ENCODE measurements at places on chromosomes 6 and 20.

DNA sequence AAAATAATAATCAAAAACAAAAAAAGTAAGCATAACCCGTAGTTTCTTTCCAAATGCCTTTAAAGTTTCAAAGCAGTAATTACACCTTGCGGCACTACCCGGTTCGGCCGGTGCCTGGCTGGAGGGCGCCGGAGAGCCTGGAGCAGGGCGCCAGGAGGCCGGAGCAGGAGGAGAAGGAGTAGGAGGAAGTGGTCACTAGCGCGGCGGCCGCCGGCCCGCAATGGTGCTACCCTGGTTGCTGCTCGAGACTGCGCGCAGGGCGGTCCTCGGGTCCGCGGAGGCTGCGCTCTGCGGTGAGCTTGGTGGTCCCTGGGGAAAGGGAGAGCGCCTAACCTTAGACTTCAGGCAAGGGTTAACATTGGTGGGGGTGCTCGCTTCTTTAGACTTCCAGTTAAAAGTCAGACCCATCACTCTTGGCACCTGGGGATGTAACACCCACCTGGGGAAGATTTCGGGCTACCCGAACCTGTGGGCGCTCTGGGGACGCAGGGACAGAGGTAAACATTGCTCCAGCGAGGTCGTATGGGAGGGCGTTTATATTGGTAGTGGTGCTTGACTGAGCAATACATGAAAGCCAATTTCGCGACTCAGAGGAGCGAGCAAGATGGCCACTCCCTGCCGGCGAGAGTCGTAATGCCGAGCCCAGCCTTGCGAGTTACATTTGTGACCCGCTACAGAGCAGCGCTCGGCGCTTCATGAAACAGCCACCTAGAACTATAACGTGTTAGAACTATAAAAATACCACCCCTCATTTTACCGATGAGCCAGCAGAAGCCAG lies 5.8 kb upstream of the USP45 start:
- peak; percentile 80 for DNase-seq

- no peak for DNase-seq
These were observed 62.6 kb downstream of the BACH2 start for GRCh38 chr6:90233994-90234393.

GRCh38 chr6:26404546-26404945 lies 2.5 kb downstream of the BTN3A1 start:
- no peak for DNase-seq

DNA sequence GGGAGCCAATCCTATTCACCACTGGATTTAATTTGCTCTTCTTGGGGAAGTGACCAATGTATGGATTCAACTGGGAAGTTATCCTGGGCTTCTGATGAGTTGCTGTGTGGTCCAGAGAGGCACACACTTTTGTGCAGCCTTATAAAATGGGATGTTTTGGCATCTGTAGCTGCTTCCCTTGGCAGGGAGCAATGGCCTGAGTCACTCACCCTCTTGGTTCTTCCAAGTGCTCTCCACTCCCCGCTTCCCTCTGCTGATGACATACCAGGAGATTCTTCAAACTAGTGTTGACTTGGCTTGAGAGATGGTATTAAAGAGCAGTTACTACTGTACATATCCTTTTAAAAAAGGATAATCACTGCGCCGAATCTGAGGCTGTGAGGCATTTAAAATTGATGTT lies 105.8 kb downstream of the JARID2 start:
- no peak for DNase-seq

- DNase-seq, result no peak
These were observed 63.4 kb upstream of the ENPP5 start for GRCh38 chr6:46234156-46234556.

- DNase-seq, result no peak
These were observed 26.3 kb upstream of the DNAAF9 start for GRCh38 chr20:3433744-3434143.

- DNase-seq, result no peak
These were observed 61.1 kb upstream of the GLP1R start for GRCh38 chr6:38987503-38987902.

DNA sequence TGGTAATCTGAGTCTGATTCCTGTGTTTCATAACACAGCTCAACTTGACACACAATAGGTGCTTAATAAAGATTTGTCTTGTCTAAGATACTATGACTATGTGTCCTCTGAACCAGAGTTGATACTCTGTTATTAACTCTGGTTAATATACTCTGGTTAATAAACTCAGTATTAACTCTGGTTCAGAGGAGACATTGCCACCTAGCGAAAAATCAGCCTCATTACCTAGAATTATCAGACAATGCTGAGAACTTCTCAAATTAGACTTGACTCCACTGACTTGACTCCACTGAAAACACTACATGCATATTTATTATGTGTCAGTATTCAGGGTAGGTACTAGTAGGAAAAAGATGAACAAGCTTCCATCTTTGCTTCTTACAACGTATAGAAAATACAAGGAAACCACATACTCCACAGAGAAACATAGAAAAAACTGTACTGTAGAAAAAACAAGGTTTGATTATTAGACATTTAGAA lies 73.9 kb downstream of the AHI1 start:
- peak; percentile 38 for DNase-seq

DNA sequence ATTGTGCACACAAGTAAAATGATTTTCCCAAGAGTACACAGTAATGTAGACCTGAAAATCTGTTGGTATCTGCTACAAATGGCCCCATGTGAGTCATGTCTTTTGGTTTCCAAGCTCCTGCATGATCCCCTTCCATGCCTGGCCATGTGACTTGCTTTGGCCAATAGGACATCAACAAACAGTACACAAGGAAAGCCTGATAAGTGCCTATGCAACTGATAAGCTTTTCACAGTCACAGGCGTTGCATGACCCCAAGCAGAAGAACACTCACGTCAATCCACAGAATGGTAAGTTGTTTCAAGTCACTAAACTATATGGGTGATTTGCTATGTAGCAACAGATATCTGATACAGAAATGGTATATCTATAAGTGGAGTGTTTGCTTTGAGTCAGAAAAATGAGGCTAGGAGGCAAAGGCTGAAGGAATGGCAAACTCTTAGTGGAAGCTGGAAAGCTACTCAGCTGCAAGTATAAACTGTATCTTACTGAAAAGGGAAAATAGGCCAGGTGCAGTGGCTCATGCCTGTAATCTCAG lies 160.1 kb upstream of the BEND3 start:
- no peak for DNase-seq

DNA sequence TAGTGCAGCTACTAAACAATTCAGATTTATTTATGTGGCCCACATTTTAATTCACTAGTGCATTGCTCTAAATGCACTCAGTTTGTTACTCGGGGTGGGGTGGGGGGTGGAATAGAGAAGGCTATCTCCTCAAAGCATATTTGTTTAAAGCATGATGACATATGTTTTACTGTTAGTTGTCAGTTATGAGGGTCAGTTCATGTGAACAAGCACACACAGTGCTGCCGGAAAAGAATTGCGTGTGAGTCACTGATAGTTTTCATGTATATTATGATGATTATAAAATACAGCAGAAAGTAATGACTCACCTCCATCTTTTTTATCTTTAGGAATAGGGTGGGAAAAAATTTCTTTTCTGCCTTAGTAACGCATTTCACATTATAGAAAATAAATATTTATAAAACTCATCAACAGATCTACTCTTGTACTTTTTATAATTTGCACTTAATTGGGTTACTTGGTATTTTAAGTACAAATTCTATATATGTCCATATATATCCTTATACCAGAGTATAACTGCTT lies 42.2 kb upstream of the STXBP5 start:
- peak; percentile 51 for DNase-seq

DNA sequence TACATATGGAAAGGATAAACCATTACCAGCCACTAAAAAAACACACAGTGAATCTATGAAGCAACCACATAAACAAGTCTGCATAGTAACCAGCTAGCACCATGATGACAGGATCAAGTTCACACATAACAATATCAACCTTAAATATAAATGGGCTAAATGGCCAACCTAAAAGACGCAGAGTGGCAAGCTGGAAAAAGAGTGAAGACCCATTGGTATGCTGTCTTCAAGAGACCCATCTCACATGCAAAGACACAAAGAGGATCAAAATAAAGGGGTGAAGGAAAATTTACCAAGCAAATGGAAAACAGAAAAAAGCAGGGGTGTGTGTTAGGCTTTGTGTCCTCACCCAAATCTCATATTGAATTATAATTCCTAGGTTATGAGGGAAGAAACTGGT lies 909.2 kb downstream of the EPHA7 start:
- no peak for DNase-seq

- no peak for DNase-seq
These were observed 10.1 kb upstream of the SIRPD start for GRCh38 chr20:1567392-1568162.

DNA sequence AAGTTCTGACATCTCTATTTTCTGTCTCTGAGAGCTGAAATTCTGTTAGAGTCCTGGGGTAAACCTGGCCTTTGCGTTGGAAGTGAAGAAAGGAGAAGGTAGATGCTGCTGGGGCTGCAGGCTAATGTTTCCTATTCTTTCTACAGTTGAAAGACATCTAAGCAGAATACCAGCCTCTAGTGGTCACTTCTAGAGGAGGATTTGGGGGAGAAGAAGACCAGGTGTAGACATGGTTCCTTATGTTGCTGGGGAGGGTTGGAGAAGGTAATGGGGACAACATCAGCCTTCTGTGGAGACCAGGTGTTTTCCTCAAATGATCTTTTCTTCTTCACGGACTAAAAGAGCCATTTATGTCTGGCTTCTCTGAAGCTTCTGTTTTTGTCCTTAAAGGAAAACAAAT lies 62.6 kb downstream of the BTBD3 start:
- peak; percentile 11 for DNase-seq

DNA sequence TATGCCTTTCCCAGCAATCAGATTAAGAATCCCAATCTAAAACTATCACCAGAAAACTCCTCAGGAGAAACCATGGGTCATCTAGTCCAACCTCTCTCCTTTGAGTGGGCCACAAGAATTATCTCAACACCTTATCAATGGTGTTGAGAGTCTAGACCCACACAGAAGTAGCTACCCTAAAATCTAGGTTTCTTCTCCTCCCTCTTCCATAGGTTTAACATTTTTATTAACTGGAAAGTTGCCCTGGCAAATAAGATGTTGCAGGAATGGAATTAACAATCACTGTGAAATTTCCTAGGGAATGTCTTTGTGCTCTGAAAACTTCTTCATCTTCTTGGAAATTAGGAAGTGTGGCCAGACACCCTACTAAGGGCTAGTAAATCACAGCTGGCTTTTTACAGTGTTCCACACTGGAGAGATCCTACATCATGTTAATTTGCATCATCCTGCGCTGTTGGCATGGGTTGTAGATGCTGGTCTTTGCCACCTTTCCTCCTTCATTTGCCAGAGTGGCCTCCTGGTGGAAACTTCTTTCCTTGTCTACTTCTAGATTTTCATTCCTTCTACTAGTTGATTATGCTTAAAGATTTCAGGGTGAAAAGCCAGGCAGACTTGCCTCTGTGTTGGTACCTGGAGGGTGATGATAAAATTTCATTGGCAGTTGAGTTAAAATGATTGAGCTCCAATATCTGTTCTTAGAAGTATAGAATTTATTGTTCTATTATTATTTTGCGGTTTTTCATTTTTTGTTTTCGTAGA lies 2.7 kb downstream of the TNFAIP3 start:
- DNase-seq, result no peak

DNA sequence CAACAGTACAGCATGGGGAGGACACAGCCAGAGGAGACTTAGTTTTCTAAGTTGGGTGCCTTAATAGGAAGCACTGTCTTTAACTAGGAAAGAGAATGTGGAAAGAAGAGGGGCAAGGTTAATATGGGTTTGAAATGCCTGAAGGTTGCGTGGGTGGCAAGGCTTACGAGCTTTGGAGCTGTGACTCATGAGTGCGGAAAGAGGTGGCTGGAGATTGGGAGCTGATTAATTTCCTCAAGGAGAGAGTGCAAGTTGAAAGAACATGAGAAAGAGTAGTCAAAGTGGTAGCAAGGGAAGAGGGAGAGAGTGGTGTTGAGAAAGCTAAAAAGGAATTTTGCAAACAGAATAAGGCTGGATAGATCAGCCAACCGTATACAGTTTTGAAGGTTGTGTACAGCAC lies 315.1 kb upstream of the PRND start:
- DNase-seq, result peak; percentile 57

DNA sequence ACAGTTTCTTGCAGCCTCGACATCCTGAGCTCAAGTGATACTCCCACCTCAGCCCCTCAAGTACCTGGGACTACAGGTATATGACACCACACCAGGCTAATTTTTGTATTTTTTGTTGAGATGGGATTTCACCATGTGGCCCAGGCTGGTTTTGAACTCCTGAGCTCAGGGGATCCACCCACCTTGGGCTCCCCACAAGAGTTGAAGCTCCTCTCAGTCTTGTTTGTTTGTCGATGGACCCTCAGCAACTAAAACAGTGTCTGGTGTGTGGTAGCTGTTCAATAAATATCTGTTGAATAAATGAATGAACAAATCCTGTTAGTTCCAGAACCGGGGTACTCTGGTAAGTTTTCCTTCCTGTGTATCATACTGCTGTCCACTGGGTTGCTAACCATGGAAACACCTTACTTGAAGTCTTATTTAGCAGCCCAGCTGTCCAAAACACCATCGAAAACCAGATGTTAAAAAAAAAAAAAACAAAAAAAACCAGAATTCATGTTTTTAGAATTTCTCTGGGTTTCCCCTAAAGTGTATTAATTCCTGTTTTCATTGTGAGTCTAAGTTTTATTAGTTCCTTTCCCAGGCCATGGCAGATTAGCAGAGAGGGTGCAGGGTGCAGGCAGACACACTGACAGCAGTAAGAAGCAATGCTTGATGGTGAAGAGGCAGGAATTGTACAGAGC lies 7.8 kb upstream of the EZR start:
- DNase-seq, result no peak

DNA sequence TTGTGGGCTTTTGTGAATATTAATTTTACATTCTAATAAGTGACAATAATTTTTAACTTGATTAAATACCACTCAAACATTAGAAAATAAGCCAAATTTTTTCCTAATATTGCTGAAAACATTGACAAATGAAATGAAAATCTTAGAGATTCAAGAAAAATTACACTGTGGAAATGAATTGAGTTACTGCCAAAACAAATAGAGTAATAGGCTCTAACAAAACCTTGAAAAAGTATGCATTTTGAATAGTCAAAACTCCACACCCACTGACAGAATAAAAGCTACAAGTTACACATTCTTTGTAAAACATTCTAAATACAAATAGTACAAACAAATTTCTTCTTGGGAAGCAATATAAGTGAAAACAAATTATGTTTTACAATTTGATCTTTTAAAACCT lies 5.9 kb downstream of the TBX18 start:
- DNase-seq, result no peak

GRCh38 chr6:81572020-81572419 lies 180.5 kb downstream of the TENT5A start:
- DNase-seq, result no peak

DNA sequence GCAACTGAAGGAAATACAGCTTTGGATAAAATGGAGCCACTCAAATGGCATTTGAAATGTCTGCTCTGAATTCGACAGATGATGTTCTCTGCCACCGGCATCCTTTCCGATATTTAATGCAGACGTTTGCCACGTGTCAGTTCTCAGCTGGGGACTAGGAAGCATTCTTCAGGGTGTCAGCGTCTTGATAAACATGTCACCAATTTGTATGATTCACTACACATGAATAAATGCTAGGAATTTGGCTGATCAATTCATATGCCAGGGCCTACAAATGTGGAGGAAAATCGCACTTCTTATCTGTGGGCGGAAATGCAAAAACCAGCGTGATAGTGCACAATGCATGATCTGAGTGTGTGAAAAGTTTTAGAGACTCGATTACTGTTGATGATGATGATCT lies 169.5 kb downstream of the SLC24A3 start:
- no peak for DNase-seq

Measured in SW480 (cell line).